ENCODE measurements at places on chromosomes 7 and 10.

DNA sequence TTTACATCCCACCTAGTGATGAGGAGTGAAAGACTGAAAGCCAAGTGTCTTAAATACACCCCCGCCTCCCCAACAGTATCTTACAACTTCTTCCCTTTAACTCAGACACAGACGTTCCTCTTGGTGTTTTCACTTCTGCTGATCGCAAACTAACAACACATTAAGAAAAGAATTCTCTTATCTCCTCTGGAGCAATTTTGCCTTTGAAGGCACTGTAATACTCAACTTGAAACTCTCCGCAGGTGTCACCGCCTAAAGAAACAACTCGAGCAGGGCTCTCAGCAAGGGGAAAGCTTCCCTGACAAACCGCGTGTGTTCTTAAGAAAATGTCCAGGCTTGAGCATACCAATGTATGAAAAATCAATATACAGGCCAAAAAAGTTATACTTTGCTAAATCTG is 452 bp downstream of the SEMA3C start:
- no peak for DNase-seq

GRCh38 chr7:109527833-109528232 is 958.2 kb downstream of the DNAJB9 start:
- DNase-seq, result no peak

DNA sequence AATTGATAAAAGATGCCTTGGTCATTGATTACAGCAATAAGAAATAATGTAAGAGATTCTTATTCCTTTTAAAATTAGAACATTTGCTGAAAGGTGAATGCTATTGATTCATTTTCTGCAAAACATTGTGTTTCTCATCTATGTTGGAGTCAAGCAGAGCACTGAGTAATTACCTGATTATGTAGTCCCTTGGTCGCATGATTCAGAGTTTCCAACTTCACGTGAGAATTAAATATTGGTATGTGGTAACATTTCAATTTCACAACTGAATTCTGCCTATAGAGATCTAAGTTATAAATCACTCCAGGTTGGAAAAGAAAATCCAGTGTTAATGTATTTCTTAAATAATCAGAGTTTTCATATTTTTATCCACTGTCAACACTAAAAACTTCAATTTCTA is 701.4 kb downstream of the PHTF2 start:
- DNase-seq, result no peak

GRCh38 chr10:77700086-77700485 is 62.5 kb upstream of the KCNMA1 start:
- DNase-seq, result no peak

Data from activated naive CD4-positive, alpha-beta T cell (primary cell).